ENCODE measurements at places on chromosomes 4 and X. TPM values are rescaled to one million over a fixed set of nuclear protein-coding genes. Genes with fewer than 3 reads are reported as not detected.

The DCAF4L1 gene
- polyA plus RNA-seq = 0.07 TPM

The ADAMTS3 gene
- polyA plus RNA-seq = 1.2 TPM

The COX7B gene
- polyA plus RNA-seq = 229 TPM

The PITX2 gene
- not detected for polyA plus RNA-seq
